ENCODE measurements at places on chromosomes 5 and 9.

GRCh38 chr9:19629488-19629887 is 159.3 kb downstream of the SLC24A2 start:
- no peak for DNase-seq

- DNase-seq: no peak
Measured at GRCh38 chr5:4551034-4551433, 589.1 kb upstream of the ADAMTS16 start.

- DNase-seq: no peak
Measured at GRCh38 chr9:129176701-129177442, 1.2 kb downstream of the IER5L start.

DNA sequence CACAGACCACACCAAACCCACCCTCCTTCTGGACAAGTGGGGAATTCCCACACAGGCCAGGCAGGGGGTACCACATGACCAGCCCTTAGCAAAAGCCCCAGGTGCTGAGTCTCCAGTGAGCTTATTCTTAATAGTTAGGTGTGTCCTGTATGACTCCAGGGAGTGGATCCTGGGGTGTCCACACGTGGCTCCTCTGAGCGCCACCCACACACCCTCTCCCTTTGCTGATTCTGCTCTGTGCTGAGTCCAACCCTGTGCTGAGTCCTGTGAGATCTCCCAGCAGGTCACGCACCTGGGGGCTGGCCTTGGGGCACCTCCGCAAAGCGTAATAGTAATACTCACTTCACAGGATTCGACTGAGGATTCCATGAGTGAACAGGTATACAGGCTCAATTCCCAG is 12.7 kb downstream of the LRRC14B start:
- no peak for DNase-seq

DNA sequence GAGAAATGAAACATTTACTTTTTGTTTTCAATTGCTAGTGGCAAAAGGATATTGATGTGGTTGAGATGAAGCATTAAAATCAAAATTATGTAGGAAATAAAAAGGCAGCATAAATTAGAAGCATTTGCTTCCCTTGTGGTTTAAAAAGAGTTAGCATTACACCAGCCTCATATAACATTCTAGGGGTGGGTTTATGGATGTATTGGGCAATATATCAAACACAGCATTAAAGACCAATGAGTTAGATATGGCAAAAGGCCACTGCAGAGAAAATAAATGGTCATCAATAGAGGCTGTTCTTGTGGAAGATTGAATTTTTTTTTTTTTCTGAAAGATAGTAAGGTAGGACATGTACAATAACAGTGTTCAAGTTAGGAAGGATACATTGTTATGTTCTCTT is 473.0 kb downstream of the TLR4 start:
- no peak for DNase-seq

- no peak for DNase-seq
Measured at GRCh38 chr5:119273391-119273839, 82.4 kb upstream of the TNFAIP8 start.

DNA sequence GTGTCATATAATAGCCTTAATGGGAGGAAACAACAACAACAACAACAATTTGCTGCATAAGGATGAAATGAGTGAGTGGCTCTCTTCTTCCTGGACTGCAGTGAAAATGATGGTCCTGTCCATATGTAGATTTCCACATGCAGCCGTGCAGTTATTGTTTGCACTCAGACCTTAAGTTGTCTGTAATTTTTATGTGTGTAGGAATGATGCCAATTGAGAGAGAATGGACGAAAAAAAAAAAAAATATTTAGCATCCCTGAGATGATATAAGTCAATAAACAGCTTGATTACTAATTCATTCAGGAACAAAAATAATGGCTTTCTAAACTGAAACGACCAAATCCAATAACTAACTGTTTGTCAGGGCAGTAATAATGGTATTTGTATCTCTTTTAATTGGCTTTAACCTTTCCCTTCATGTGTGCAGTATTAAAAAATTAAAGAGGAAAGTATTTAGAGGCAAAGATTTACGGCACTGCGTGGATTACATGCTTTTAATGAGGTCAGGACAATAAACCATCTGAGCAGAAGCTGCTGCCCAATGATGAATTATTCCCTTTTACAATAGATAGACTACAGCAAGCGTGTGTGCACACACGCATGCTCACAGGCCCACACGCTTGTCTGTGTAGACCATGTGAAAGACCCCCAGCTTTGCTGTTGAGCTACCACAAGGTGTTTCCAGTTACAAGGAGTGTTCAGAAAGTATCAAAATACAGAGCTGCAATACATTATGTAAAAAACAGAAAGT is 459.5 kb upstream of the WWC1 start:
- DNase-seq: no peak

DNA sequence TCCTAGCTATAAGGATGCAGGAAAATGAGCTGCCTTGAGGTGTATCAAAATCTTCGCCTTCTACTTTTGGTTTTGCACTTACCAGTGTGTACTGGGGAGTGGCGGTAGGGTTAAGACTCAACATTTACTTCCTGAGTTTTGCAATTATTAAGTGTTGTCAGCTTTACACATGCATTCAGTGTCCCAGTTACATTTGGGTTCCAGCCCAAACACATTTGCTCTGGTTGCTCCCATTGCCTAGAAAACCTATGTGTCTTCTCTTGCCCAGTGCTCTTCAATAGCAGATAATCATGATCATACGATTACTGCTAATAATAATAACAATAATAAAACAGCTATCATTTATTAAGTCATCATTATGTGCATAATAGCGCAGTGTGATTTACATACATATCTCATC is 241.5 kb upstream of the PAPPA start:
- no peak for DNase-seq

GRCh38 chr9:84828046-84828445 is 158.5 kb downstream of the NTRK2 start:
- no peak for DNase-seq

GRCh38 chr5:104355350-104355749 is 792.8 kb upstream of the NUDT12 start:
- DNase-seq: no peak

DNA sequence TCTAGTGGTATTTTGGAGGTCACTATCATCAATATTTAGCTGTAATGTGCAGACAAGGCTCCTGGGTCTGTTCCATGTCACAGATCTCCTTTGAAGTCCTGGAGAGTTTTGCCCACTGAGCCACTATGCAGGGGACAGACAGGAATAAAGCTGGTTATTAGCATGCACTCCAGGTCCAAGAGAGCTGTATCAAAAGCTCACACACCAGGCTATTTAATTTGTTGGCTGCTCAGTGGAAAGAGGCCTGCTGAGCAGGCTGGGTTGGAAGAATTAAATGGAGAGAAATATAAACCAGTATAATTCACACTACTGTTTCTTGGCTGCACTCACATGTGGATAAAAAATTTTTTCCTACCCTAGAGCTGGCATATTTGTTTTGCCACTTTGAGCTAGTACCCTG is 113.8 kb upstream of the TAF11L2 start:
- no peak for DNase-seq

Data from NCI-H2081 treated with DMSO at 0.1 percent for 48 hours (cell line).